ENCODE measurements at places on chromosomes 2 and 18.

DNA sequence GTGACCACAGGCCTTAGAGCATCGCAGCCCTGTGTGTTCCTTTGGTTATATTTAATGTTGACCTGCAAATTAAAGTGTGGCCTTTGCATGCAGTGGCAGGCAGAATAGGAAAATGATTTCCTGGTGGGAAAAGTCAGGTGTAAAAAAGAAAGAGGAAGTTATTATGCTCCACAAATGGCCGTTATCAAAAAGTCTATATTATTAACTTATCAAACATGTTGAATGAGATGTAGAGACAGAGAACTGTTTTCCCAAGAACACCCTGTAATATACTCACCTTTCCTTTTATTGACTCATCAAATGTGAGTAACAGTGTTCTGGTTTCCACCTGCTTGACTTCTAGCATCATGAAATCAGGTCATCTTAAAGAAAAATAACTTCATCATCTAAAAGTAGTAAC is 35.3 kb downstream of the MEIS1 start:
- DNase-seq = no peak

DNA sequence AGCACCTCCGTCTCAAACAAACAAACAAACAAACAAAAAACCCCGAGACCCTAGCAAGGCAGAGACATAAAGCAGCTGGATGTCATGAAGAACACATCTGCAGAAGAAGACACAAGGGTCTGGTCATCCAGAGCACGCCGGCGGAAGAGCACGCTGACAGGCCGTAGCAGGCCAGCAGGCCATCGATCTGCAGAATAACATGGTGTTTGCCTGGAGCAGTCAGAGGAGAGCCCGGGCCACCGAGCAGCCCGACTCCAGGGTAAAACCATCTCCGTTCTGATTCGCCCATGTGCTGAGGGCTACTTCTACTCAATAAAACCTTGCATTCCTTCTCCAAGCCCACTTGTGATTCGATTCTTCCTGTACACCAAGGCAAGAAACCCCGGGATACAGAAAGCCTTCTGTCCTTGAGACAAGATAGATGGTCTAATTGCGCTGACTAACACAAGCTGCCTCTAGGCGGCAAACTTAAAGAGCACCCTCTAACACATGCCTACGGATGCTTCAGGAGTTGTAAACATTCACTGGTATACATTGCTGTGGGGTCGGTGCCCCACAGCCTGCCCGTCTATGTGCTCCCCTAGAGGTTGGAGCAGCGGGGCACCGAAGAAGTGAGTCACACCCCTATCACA is 549.8 kb upstream of the NRXN1 start:
- no peak for DNase-seq

GRCh38 chr2:170271340-170271739 is 93.4 kb downstream of the MYO3B start:
- DNase-seq = peak; percentile 89

- DNase-seq = peak; percentile 25
Measured at GRCh38 chr2:179771791-179772190, 89.6 kb downstream of the ZNF385B start.

DNA sequence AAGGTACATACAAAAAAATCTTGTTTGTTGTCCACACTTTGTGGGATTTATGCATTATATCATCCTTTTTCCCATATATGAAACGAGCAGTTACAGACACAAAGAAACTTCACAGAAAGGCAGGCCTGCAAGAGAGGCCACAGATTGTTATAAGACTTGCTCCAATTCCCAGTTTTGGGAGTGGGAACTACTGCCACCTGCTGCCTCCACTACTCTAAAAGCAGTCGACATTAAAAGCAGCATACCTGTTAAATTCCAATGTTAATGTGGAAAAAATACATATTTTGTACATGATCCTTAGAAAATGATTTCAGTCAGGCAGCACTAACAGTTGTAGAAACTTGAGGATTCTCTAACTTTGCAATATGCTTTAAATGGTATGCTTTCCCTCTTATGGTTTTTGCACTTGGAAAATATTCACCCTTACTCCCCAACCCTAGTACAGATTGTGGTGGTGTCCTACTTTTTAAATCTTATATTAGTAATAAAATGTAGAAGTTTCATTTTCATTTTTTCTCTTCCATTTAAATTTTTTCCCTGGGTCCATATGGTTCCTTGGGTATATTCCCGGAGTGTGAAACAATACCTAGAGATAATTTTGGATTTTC is 37.9 kb downstream of the SLC38A11 start:
- peak; percentile 79 for DNase-seq

DNA sequence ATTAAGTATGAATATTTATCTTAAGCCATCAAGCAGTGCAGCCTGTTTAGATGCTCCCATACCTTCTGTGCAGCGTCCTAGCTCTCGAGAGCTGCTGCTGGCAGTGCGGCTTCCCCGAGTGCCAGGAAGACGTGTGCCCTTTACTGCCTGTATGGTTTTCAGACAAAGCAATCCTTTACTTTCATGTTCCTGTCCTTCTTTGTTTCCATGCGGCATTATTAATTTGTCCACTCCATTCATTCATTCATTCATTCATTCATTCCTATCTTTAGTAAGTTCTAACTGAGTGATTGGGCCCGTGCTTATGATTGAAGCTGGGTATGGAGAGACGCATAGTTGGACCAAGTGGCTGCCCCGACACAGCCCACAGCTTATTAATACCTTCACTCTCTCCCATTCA is 446.6 kb upstream of the HNRNPA3 start:
- no peak for DNase-seq

DNA sequence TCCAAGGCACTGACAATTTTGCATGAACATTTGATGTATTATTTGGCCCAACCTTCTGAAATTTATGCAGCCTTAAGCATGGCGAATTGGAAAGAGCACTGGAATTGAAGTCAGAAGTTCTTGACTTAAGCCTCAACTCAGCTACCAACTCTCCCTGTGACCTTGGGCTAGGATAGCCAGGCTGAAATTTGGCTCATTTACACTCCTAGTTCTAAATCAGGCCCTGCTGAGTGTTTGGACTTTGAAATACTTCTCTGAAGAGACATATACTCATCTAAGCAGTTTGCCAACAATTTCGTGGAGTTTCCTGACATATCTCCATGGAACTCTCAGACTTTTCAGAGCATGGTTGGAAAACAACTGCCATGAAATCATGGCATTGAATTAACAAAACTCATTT is 489.6 kb upstream of the PIK3C3 start:
- DNase-seq = no peak

GRCh38 chr2:27077231-27077630 is 1.2 kb upstream of the EMILIN1 start:
- no peak for DNase-seq

GRCh38 chr2:8574196-8575037 is 107.4 kb upstream of the ID2 start:
- no peak for DNase-seq

- DNase-seq = peak; percentile 98
Measured at GRCh38 chr2:5691985-5692529, at the start of gene SOX11. Gene SOX11, plus strand, starts transcription at chr2:5692384. Its CDS starts 338 bp downstream, at chr2:5692722.

GRCh38 chr18:9746958-9747357 is 38.9 kb downstream of the RAB31 start:
- no peak for DNase-seq

GRCh38 chr18:76490033-76490432 is 5.0 kb downstream of the ZNF516 start:
- DNase-seq = peak; percentile 19

DNA sequence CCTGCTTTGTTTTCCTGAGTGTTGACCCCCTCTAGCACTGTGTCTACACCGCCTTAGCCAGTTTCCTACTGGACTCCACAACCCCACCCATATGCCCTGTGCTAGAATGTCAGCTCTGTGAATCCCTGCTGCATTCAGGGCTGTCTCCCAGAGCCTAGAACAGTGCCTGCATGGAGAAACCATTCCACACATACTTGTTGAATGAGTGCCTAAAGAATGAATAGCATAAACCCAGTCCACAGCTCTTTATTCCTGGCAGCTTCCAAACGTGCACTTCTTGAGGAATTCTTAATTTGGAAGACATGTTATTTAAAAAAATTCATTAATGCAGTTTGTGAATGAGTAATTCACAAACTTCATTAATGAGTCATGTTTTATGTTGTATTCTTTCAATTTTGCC is 6.5 kb upstream of the NAPG start:
- no peak for DNase-seq

GRCh38 chr18:3293196-3293951 is 31.4 kb downstream of the MYL12B start:
- no peak for DNase-seq

DNA sequence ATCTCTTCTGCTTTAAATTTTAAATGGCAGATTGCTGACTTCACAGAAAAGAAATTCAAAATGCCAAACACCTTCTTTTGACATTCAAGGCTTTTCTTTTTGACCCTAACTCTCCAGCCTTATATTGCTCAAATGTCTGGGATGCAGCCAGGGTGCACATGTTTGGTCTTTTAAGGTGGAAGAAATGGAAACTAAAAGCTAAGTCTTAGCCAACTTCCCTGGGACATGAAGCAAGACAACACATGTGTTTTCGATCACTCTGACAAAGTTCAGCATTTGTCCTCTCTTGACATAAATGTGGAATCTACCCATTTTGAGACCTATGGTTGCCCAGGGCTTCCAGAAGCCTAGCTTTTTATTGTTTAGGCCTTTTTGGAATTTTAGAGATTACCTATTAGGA is 161.6 kb downstream of the RDH14 start:
- no peak for DNase-seq

- no peak for DNase-seq
Measured at GRCh38 chr2:85854166-85854509, 34.7 kb downstream of the ST3GAL5 start.

DNA sequence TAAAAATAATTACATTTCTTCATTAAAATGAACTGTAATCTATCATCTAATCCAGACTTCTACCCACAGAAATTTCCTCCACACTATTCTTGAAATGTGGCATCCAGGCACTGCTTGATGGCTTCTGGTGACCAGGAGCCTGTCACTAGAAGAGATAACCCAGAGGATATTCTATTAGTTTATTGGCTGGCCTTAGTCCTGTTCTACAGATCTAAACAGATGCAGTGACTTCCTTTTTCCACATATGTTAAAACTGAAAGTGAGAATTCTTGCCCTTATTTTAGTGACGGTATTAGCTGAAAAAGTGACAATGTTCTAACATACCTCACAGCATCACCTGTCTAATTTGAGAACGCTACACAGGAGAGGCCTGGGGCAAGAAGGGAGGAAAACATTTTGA is 775.4 kb downstream of the TSN start:
- no peak for DNase-seq

GRCh38 chr2:98015671-98016070 is 19.9 kb upstream of the TMEM131 start:
- no peak for DNase-seq

DNA sequence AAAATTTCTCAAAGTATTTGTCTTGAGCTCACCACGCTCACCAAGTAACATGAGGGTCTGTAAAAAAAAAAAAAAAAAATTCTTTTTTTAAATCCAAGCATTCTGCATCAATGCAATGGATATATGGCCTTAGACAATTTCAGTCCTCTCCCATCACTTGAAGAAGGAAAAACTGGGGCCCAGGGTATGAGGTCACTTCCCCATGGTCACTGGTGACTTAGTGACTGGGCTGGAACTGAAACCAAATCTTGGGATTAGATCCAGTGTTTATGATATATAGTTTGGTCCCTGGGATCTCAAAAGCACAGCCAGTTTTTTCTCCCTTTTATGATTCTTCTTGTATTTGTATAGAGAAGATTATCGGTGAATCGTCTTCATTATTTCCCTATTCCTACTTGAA is 477.9 kb upstream of the TNP1 start:
- DNase-seq = no peak

DNA sequence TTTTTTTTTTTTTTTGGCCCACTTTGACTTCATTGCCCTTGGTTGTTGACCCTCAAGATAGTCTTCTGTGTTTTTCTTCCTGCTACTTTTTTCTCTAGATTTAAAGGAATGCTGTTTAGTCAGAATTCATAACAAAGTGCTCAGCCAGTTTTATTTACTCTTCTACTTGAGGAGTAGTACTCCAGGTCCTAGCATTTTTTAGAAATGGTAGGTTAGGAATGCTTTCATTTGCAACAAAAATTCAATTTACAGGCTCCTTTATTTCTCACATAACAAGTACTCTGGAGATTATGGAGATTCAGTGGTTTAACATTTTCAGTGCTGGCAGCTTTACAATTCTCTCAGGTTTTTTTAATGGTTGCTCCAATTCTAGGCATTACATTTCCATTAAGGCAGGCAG is 58.2 kb downstream of the KIAA1328 start:
- no peak for DNase-seq

GRCh38 chr2:216644842-216645635 is 11.8 kb downstream of the IGFBP2 start:
- no peak for DNase-seq

DNA sequence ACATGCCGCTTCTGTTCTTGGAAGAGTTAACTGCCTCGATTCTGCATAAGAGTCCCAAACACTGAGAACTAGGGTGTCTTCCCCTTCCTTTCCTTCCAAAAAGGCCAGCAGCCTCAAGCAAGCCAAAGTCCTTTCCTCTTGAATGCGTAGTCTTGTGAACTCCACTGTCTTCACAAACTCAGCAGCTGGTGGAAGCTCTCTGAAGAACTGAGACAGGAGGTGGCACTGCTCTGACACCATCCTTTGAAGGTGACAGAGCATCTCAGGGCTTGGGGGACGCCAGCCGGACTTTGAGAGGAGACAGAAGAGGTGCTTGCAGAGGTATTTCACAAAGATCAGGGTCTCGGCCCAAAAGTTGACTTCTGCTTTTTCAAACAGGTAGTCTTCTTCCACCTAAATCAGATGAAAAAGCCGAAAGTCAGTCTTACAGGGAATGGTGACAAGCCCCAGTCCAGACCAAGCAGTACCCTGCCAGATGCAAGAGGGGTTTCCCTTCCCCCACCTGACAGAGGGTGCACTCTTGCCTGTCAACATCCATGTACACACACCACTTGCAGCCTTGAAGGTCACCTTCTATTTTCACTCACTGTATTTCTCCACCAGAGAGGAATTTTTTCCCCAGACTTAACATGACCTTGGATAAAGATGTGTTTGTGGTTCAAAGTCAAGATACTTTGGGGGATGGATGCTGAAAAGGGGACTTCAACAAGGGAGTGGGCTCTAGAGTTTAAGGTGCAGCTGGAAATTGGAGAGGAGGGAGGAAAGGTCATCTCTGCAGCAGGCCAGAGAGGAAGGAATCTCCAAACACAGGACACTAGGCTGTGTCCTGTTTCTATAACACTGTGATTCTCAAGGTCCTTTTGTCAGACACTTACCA is 4.8 kb upstream of the ZFP36L2 start:
- no peak for DNase-seq

GRCh38 chr2:167752734-167753133 is 494.7 kb downstream of the STK39 start:
- DNase-seq = no peak

- no peak for DNase-seq
Measured at GRCh38 chr2:9428965-9429577, 5.6 kb downstream of the CPSF3 start.

DNA sequence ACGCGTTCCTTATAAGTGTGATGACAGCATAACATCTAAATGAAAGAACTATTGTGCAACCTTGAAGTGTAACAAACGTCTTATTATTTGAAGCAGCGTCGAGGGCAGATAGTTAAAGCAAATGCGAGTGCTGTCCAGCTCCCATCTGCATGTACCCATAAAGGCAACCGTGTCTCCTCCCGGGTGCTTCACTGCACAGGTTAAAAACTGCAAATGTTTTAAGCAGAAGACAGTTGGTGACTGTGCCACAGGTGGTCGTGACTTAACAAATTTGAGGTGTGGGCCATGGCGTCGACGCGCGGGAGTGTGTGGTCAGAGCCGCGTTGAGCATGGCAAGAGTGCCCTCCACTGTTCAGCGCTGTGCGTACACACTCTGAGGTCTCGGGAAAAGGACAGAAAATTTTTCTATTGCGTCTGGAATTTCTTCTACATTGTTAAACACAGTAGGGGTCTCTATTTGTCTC is 6.4 kb downstream of the SALL3 start:
- peak; percentile 2 for DNase-seq

- DNase-seq = no peak
Measured at GRCh38 chr2:215811003-215811402, 202.3 kb downstream of the MREG start.

All from NCI-H2171 treated with DMSO at 0.1 percent for 48 hours (cell line).